ENCODE measurements at places on chromosomes 16 and 17.
A peak's percentile ranks its signal among the peaks of the same experiment; 100 is the strongest.

- H3K4me3 ChIP-seq = peak within 1 kb of the TSS; percentile 97
- no peaks in the 10 kb centered on the region for H3K27me3 ChIP-seq
- peak within 1 kb of the TSS; percentile 93 for H3K27ac ChIP-seq
- peak; percentile 99 for DNase-seq
These were observed at the start of gene PAM16 for GRCh38 chr16:4350787-4351659. TSS of gene PAM16 (minus strand) at chr16:4351321. CDS start at chr16:4351234, 87 bp downstream.

DNA sequence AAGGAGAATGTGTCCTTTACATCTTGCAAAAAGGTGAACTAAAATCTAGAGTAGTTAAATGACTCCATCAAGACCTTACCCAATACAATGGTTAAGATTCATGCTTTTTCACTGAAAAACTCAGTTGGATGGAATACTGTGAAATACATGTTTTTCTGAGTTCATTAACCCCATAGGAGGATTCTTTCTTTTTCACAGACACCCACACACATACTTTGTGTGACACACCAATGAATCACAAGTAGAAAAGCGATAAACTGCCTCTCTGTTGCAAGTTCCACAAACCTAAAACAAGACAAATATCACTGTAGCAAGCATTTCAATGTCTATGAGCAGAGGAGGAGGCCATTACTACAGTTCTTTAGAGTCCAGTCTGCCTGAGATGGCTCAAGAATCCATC, 258.8 kb upstream of the CDH5 start:
- no peak overlapping the region for H3K4me3 ChIP-seq
- H3K27me3 ChIP-seq = peaks cover 2% of the 10 kb centered on the region
- H3K27ac ChIP-seq = no peak overlapping the region
- no peak for DNase-seq

GRCh38 chr17:19676896-19677295, 28.3 kb downstream of the ALDH3A2 start:
- H3K4me1 ChIP-seq = no peaks in the 10 kb centered on the region
- no peak for DNase-seq
- no peak overlapping the region for H3K4me3 ChIP-seq
- H3K36me3 ChIP-seq = peaks cover 7% of the 10 kb centered on the region

DNA sequence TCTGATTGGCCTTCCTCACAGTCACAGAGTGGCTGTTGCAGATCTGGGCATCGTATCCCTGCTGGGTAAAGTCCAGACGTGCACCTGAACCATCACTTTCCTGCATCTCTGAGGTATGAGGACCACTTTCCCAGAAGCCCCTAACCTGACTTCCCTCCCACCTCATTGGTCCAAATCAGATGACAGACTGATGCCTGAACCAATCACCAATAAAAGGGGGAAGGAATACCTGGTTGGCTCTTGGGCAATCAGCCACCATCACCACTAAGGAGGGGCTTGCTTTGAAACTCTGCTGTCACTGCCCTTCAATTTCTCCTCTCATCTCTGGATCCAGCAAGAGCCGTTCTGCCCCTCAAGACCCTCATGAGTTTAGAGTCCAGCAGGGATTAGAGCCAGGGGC, 13.6 kb upstream of the WFDC1 start:
- no peak overlapping the region for H3K4me3 ChIP-seq
- no peaks in the 10 kb centered on the region for H3K4me1 ChIP-seq
- no peaks in the 10 kb centered on the region for H3K36me3 ChIP-seq

GRCh38 chr17:75561927-75562603, 25.5 kb upstream of the MYO15B start:
- no peaks in the 10 kb centered on the region for H3K4me1 ChIP-seq
- H3K4me3 ChIP-seq = no peak overlapping the region
- no peak for DNase-seq
- H3K27me3 ChIP-seq = no peaks in the 10 kb centered on the region

DNA sequence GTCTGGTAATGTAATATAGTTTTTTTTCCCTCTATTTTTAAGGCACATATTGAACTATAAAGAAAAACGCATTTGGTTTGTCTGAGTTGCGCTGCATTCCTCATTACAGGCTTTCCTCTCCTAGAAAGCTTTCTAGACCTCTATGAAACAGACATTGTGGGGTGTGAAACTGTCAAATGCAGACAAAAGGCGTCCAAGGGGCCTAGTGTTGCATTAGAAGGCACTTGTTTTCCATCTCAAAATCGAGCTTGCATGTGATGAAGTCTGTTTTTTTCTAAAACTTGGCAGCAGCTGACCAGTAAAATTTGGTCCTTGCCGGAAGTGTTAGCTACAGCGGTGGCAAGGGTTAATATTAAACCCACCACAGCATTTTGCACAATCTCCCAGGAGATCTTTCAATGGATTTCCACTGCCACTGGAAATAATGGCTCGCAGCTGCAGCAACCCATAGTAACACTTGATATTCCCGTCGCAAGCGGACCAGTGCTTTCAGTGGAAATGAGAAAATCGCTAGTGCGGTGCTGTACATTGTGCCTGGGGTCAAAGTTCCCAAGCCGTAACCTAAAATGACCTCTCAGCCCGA, 602.6 kb downstream of the KCNJ2 start:
- no peak for DNase-seq
- H3K4me1 ChIP-seq = no peaks in the 10 kb centered on the region
- no peaks in the 10 kb centered on the region for H3K27me3 ChIP-seq
- H3K36me3 ChIP-seq = no peaks in the 10 kb centered on the region

DNA sequence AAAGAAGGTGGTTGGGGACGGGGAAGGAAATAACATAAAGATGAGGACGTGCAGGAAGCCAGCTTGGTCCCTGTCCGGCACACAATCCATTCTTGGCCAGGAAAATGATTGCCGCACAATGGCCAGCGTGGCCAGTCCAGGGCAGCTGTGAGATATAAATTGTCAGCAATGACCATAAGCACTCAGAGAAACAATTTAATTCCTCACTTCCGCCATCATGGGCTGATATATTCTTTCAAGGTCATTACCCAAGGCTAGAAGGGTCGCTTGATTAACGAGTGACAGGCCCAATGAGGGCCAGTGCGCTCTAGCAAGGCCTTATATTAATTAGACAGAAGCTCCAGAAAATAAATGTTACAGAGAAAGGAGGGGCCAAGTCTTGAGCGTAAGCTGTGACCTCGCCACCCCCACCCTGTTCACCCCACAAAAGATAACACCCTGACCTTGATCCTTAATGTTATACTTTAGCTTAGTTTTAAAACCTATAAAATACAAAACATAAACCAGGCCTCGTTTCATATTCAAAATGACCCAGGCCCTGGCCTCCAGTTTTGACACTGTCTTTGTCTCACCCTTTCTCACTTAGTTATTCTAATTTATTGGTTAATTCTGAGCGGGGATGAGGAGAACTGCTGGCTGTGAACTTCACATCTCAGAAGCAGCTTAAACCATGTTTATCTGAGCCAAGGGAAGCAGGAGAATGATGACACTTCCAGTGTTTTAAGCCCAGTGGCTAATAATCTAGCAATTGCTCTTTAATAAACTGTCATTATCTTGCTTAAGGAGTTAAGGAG, 478.3 kb upstream of the ZFHX3 start:
- H3K27me3 ChIP-seq = peaks cover 1% of the 10 kb centered on the region
- DNase-seq = no peak
- no peak overlapping the region for H3K4me3 ChIP-seq
- H3K36me3 ChIP-seq = no peaks in the 10 kb centered on the region
- no peak overlapping the region for H3K27ac ChIP-seq
- H3K4me1 ChIP-seq = no peaks in the 10 kb centered on the region

All from activated T-helper 1 cell treated with anti-CD3 and anti-CD28 coated beads, Interleukin-12 subunit alpha, Interleukin-12 subunit beta, Interleukin-2, Interleukin-4 antibody, amounts not matched to agents 30 ng/mL and 10 ng/mL and 1 ng/mL, durations not matched to agents 14 hours and 24 hours and 36 hours (primary cell).